ENCODE measurements at places on chromosomes 11 and 22.
A peak's percentile ranks its signal among the peaks of the same experiment; 100 is the strongest.

- no peak for DNase-seq
These were observed 108.7 kb downstream of the CTTN start for GRCh38 chr11:70506986-70507385.

GRCh38 chr11:48109046-48109666, 107.5 kb upstream of the OR4B1 start:
- DNase-seq, result peak; percentile 73

- no peak for DNase-seq
These were observed 13.3 kb downstream of the PRR33 start for GRCh38 chr11:1878137-1879031.

- no peak for DNase-seq
These were observed 17.9 kb upstream of the SESN3 start for GRCh38 chr11:95248666-95249467.

DNA sequence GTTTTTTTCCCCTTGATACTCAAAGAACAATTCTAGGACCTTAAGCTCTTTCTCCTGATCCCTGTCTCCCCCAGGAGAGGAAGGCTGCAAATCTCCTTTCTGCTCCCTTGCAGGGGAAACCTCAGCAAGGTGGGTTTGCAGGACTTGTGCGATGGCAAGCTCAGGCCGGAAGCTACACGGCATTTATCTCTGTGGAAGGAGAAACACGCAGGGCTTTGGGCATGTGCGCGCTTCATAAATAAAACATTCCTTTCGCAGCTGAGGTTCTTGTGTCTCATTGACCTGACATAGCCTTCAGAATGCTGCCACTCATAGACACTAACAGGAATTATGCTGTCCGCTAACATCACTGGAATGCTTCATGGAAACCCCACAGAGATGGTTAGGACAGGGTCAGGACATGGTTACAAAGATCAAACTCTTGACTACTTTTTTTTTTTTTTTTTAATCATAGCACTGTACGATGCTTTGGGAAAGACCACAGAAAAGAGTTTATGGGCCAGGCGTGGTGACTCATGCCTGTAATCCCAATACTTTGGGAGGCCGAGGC, 42.6 kb downstream of the SLN start:
- no peak for DNase-seq

- no peak for DNase-seq
These were observed 63.4 kb upstream of the UCP3 start for GRCh38 chr11:74072286-74072685.

DNA sequence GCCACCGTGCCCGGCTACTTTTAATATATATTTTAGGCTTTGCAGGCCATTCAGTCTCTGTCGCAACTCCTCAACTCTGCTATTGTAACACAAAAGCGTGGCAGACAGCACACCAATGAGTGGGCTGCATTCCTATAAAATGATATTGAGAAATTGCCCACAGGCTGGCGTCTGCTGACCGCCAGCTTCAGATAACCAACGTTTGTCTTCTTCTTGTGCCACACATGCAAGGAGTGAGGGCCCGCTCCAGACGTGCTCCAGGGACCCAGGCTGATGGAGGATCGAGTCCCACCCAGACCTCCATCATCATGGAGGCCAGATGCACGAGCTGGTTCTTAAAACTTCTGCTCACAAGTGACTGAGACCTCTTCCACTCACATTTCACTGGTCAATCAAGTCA, 35.4 kb upstream of the LINC01488 start:
- DNase-seq, result no peak

DNA sequence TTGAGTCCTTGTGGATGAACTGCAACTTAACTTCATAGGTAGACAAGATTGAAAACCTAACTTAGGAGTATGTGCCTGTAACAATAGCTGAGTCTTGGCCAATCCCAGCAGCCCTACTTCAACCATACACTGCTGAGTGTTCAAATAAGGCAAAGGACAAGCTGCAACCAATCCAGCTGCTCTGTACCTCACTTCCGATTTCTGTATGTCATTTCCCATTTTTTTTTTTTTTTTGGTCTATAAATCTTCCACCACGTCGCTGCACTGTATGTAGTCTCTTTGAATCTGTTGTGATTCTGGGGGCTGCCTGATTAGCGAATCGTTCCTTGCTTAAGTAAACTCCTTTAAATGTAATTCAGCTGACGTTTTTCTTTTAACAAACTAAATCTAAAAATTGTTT, 35.4 kb upstream of the FLI1 start:
- no peak for DNase-seq

GRCh38 chr22:18060646-18061620, 16.9 kb upstream of the PEX26 start:
- DNase-seq, result no peak

DNA sequence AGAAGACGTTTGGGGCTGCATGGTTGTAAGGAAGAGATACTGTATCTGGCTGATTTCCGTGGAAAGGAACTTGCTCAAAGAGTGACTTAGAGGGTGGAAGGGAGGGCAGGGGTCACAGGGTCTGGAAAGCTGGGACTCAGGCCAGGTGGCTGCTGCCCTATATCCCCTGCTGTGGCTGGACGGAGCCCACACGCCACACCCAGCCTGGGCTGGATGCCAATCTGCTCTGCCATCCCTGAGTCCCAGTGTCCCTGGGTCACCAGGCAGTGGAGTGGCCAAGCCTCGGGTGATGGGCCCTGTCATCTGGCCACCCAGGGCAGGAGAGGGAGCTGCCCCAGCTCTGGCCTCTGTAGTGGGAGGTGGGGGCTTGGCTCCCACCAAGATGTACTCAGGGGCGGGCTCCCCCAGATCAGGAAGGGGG, 26.5 kb upstream of the KRTAP5-7 start:
- DNase-seq, result no peak

GRCh38 chr11:76616676-76617552, 53.6 kb downstream of the LRRC32 start:
- DNase-seq, result no peak

- no peak for DNase-seq
These were observed 70.3 kb upstream of the WNT7B start for GRCh38 chr22:46047226-46047625.

DNA sequence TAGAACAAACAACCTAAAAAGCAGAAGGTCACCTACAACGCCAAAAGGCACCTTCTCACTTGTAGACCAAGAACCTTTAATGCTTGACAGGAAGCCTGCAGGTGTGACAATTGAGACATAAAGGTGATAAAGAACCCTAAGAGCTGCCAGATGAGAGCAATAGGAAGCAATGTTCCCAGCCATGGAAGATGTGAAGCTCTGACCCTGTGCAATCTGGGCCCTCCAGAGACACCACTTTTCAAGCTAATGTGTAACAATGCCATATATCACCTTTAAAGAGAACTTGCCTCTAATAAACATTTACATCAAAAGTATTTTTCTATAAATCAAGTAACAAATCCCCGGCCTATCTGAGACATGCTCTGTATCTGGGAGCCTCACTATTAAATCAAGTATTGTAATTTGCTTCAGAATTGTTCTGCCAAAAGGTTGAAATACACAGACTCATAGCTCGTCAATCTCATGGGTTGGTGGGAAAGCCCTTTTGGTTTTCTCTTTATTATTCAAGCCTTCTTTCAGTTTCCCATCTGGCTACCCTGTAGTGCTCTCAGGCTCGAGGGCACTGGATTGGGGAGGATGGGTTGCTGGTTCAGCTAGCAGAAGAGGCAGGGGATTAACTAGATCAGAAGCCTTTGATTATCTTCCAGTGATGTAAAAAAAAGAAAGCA, 368.9 kb downstream of the BUD13 start:
- peak; percentile 23 for DNase-seq

- no peak for DNase-seq
These were observed 57.9 kb downstream of the SYTL2 start for GRCh38 chr11:85752890-85753581.

DNA sequence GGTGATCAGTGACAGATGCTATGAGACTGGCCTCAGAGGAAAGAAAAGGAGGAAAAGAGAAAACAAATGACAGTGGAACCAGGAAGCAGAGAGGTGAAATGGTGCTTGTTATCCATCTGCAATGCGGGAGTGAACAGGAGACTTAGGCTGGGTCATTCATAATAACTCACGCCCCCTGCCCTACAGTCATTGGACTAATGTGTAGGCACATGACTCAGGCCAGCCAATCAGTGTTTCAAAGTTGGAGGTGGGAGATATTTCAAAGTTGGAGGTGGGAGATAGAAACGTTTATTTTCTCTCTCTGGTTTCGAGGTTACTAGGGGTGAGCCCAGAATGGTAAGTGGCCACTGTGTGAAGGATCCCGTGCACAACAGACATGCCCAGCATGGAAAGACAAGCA, 30.3 kb downstream of the SLC22A6 start:
- DNase-seq, result no peak

DNA sequence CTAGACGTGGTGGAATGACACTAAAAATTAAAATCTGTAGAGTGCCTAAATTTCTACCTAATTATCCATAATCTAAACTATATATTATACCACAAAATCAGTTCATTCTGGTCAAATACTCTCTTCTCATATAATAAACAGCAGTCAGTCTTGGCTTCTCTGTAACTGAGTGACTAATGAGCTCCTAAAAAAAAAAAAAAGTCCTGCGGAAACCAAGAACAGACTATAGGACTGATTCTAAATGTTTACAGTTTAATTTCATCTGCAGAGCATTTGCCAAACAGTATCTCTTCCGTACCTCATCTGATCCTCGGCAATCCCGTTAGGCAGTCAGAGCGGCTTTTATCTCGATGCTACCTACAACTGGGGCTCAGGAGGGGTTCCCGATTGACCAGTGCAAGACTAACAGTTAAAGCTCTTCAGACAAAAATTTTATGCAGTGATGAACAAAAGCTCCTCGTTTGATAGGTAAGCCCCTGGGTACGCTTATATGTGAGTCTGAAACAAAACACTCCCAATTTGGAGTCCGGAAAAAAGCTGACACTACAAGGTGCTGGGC, 686 bp downstream of the KIF18A start:
- DNase-seq, result peak; percentile 36

GRCh38 chr11:75797116-75797515, 17.9 kb upstream of the UVRAG start:
- no peak for DNase-seq

DNA sequence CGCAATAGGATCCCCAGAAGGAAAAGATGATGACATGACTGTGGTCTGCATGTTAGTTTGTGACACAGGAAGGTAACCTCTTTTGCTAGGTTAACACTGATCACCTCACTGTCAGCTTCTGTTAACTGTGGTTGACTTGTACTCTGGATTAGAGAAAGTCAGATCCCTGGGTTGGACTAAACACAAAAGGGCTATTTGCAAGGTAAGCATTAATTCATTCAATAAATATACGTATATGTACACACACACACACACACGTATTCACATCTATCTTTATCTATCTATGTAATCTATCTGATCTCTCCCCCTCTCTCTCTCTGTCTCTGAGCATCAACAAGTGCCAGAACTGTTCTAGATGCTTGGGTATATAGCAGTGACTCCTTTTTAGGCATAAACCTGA, 136.1 kb upstream of the SNX19 start:
- no peak for DNase-seq

- DNase-seq, result no peak
These were observed 1.7 kb downstream of the SLC37A4 start for GRCh38 chr11:119029069-119029339.

DNA sequence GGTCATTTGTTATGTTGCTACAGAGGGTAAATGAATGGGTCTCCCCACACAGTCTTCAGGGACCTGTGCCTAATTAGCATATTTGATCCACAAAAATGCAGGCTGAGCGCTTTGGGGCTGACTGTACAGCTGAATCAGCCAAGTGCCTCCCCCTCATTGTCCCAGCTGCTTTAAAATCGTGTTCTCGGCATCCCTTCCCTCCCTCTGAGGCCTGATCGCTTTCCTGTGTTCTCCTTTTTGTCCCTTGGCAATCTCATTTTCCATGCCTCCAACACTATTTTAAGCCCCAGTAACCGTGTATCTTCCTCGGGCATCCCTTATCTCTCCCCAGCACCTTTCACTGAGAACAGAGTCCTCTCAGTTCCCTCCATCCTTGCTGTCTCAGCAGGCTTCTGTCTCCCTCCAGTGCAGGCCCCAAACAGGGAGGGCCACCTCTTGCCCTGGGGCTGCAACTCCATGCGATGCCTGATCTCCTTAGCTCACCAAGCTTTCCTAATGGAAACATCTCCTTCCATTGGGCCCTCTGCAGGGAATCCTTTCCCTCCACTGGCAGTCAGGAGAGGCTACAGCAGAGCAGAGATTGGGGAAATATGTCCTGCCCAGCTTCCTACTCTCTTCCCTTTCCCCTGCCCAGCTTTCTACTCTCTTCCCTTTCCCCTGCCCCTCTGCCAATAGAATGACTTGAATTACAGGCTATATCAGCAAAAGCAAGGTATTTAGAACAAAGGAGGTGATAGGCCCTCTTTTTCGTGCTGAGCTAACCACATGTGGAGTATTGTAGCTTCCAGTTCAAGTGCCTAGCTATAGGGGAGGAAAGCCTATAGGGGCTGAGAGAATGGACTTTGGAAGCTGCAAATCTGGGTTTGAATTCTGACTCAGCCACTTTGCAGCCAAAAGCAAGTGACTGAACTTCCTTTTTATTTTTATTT, 13.8 kb downstream of the UQCR10 start:
- no peak for DNase-seq

GRCh38 chr22:41911001-41911611, 3.8 kb downstream of the SHISA8 start:
- DNase-seq, result no peak

DNA sequence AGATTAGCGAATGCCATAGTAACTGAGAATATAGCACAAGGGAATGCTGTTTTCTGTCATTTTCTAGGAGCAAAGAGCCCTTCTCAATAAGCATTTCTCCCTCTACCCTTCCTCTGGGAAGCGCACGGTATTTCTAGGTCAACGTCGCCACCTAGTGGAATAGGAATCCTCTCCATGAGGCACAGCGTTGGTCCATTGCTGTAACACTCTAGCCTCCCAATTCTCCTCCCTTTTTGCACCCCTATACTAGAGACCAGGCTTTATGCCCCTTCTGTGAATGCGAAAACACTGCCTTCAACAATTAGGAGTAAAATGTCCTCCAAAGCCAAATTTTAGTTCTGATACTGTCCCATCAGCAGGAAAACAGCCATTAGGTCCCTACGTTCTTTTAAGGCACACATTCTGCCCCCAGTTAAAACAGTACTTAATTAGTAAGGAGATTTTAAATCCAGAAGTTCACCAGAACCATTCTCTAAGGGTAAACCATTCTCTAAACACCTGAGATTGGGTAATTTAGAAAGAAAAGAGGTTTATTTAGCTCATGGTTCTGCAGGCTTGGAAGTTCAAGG, 12.8 kb upstream of the HYLS1 start:
- DNase-seq, result peak; percentile 42

DNA sequence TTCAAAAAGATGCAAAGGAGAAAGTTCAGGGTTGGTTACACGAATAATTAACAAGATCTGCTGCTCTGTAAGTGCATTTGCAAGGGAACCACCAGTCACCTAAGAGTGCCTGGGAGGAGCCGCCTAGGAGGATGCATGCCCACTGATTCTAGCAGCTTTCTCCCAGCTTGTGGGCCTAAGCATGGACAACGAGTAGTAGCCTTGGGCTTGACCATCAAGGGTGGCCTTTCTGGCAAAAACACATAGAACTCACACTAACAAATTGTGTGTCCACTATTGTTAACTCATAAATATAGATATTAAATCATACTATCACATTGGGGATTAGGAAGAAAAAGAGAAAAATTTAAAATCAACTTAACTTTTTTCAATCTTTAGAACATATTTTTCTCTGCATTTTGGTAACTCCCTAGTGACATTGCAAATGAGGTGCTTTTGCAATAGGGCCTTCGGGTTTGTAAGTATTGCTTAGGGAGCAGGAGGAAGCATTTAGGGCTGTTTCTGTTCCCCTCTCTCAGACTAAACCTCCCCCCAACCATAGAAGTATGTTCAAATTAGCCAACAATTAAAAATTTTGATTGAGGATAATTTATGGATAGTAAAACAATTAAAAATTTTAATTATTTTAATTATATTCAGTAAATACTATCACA, 57.3 kb upstream of the CEP295 start:
- DNase-seq, result no peak

- DNase-seq, result no peak
These were observed 69.0 kb downstream of the ZC3H12C start for GRCh38 chr11:110162216-110162615.

Measured in NCI-H2171 treated with DMSO at 0.1 percent for 48 hours (cell line).